Stimulated activated CD4-positive, alpha-beta T cell treated with anti-CD3 and anti-CD28 coated beads, Interleukin-2, amount 100 ng/mL, for 4 hours (primary cell): ENCODE measurements at places on chromosomes 4 and X.

GRCh38 chr4:126678618-126679017 is 954.1 kb upstream of the INTU start:
- DNase-seq, result no peak

GRCh38 chrX:13906093-13906492 is 89.2 kb upstream of the GPM6B start:
- no peak for DNase-seq

- DNase-seq, result no peak
Observed at GRCh38 chrX:151816934-151817333, 82.4 kb downstream of the CNGA2 start.

GRCh38 chr4:130336585-130337217 is 1240.7 kb downstream of the C4orf33 start:
- DNase-seq, result no peak

GRCh38 chr4:180925805-180926204 is 1317.4 kb upstream of the TENM3 start:
- no peak for DNase-seq

DNA sequence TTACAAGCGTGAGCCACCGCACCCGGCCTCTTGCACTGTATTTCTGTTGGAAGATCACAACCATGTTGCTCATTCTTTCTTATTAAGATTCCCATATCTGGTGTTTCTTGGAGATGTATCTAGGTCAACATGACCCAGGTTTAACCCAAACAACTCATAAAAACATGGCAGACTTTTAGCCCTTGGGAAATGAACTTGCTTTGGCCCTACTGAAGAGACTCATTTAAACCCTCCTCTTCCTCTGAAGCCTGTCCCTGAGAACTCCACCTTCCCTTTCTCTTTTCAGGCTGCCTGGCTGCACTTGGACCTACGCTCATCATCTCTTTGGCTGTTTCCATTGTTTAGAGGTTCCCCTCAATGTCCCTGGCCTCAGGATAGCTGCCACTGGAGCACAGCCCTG is 22.8 kb upstream of the OPN1LW start:
- no peak for DNase-seq
